ENCODE measurements at places on chromosomes 11 and 22. TPM values are rescaled to one million over a fixed set of nuclear protein-coding genes. Genes with fewer than 3 reads are reported as not detected.

PRODH gene
- 1.9 TPM for total RNA-seq

MS4A3 gene
- not detected for total RNA-seq

B4GALNT4 gene
- 31.6 TPM for total RNA-seq

TANGO2 gene
- total RNA-seq, result 20.9 TPM

KLHL35 gene
- 1.5 TPM for total RNA-seq

PGA4 gene
- total RNA-seq, result not detected

GRCh38 chr11:116517584-116517983 is 255.2 kb downstream of the BUD13 start:
- DNase-seq, result no peak

DNA sequence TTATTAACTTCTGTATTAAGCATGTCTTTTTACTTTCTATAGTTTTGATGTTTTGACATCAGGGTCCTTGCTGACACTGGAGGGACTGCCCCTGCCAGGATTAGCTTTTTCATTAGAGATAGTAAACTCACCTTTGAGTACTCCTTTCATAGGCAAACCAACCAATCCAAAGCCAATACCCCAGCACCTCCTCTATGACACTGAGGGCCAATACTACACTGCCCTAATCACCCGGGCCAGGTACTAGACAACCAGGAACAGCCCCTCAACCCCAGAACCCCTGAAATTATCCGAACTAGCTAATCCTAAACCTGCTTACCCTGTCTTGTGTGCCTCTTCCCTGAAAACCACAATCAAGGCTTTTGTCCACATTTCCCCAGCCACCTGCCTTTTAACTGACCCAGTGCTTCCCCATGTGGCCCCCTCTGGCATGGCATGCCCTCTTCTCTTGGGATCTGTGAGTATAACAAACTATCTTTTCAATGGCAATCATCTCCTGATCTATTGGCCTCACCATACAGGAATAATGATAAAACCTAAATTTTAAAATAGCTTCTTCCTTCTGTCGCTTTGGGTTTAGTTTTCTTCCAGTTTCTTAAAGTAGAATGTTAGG is 31.2 kb downstream of the RAB6A start:
- no peak for DNase-seq

DNA sequence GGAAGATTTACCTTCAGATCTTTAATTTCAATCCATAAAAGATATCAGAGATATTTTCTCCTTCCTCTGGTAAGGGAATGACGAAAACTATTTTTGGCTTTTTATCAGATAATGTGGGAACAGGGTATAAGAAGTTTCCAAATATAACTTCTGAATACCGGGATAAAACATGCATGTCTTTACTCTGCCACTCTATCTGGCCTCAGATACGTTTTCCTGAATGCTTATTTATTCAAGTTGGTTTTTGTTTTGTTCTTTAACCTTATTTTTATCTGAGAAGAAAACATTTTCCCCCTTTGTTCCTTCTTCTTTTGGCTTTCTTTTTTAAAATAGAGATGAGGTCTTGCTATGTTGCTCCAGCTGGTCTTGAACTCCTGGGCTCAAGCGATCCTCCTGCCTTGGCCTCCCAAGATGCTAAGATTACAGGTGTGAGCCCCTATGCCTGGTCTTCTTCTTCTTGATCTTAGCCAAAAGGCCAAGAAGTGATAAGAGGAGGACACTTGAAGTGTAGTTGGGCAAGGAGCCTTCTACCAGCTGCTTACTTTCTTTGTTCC is 1.5 kb downstream of the SERPIND1 start:
- no peak for DNase-seq

DNA sequence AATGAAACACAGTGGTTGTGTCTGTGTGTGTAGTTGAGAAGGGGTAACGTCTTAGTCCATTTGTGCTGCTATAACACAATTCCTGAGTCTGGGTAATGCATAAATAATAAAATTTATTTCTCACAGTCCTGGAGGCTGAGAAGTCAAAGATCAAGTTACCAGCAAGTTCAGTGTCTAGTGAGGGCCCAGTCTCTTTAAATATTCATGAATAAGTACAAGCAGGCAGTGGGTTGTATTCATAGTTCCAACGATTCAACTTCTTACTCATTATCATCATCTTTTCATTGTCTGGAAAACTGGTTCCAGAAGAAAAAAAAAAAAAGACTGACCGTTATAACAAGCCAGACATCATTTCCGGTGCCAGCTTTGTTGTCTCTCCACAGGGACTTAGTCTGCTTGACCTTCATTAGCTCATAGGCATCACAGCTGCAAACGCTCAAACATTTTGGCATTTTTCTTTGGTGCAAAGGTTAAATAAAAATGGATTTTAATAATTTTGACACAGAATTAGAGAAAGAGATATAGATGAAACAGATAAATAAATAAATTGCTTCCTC is 1297.5 kb downstream of the LRRC4C start:
- DNase-seq, result no peak

GRCh38 chr22:35322126-35322525 is 22.4 kb downstream of the TOM1 start:
- DNase-seq, result no peak

- DNase-seq, result no peak
These were observed 15.9 kb downstream of the GNAZ start for GRCh38 chr22:23086263-23086662.

DNA sequence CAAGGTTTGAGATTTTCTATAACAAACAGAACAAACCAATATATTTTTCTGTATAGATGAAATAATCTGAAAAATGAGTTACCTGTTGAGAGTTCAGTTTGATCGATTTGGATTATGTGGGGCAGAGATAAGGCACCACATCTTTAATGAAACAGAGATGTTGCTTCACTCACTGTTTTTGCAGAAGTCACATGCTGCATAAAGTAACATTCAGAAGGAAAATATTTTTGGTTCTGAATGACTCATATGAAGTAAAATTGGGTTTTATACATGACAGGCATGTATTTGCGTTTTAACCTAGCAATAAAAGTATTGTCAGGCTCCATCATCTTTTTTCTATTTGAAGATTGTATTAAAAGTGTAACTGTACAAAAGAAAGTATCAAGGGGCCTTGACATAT is 77.8 kb downstream of the BBOX1 start:
- no peak for DNase-seq

GRCh38 chr11:22666688-22667439 is 453 bp downstream of the GAS2 start:
- no peak for DNase-seq

DNA sequence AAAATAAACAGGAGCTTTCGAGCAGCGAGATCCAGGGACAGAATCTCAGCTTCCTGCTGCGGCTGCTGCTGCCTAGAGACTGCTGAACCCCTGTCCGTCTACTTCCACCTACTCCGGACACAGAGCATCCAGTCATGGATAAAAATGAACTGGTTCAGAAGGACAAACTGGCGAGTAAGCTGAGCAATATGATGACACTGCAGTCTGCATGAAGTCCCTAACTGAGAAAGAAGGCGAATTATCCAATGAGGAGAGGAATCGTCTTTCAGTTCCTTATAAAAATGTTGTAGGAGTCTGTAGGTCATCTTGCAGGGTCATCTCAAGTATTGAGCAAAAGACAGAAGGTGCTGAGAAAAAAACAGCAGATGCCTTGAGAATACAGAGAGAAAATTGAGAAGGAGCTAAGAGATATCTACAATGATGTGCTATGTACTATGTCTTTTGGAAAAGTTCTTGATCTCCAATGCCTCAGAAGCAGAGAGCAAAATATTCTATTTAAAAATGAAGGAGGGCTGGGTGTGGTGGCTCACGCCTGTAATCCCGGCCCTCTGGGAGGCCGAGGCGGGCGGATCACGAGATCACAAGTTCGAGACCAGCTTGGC is 11.1 kb upstream of the MS4A2 start:
- no peak for DNase-seq

GRCh38 chr22:32258791-32259190 is 3.6 kb upstream of the SLC5A4 start:
- DNase-seq, result no peak

- no peak for DNase-seq
These were observed 9.7 kb upstream of the MALAT1 start for GRCh38 chr11:65489035-65489705.

GRCh38 chr11:69205743-69206612 is 50.2 kb downstream of the SMIM38 start:
- no peak for DNase-seq

DNA sequence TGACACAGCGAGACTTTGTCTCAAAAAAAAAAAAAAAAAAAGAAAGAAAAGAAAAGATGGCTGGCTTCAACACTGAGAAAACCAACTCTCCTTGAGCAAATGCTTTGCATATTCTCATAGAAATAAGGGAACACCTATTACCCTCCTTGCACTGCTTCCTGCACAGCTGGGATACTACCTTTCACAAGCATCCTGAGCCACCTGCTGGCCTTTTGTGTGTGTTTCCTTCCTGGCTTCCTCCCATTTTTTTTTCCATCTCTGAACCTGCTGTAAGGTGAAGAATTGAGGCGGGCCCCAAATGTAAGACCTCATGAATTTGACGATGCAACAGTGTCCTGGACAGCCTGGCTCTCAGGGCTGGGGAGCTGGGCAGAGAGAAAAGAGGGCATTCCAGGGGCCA is 1.9 kb upstream of the RFPL3 start:
- DNase-seq, result no peak

DNA sequence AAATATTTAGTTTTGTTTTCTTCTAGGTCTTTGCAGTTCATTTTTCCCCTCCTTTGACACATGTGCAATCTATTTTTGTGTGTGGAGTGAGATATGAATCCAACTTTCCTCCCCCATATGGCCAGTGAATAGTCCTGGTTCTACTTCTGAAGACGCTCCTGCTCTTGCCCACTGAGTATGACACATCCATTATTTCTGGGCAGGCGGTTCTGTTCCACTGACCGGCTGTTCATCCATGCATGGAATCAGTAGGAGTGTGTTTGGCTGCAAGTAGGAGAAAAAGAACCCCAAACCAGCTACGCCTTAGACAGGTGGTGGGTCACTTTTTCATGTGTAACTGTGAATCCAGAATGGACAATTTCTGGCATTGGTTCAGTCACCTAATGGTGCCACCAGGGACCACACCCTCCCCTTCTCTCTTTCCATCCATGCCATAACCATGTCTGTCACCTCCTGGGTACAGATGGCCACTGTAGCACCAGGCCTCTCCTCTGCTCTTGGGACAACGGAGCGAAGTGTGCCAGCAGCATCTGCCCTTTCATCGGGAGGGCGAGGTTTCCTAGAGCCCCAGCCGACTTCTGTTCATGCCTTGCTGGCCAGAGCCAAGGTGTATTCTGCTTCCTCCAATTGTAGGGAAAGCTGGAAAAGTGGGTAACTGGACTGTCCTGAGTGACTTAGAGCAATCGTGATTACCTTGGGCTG is 67.4 kb upstream of the SLC22A12 start:
- DNase-seq, result no peak

- no peak for DNase-seq
These were observed 13.4 kb downstream of the VWCE start for GRCh38 chr11:61281581-61282250.
